RCC 7860 (cell line): ENCODE measurements at places on chromosomes 5 and 9.

DNA sequence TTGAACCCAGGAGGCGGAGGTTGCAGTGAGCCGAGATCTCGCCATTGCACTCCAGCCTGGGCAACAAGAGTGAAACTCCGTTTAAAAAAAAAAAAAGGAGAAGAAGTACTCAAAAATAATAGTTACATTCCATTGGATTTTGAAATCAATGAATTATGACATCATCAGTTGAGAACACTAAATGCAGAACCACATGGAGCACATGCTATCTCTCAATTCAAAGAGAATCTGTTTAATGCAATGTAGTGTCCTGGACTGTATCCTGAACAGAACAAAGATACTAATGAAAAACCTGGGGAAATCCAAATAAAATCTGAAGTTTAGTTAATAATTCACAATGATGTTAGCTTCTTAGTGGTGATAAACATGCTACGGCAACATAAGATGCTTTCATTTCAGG lies 20.3 kb downstream of the CDC14B start:
- no peak for DNase-seq

DNA sequence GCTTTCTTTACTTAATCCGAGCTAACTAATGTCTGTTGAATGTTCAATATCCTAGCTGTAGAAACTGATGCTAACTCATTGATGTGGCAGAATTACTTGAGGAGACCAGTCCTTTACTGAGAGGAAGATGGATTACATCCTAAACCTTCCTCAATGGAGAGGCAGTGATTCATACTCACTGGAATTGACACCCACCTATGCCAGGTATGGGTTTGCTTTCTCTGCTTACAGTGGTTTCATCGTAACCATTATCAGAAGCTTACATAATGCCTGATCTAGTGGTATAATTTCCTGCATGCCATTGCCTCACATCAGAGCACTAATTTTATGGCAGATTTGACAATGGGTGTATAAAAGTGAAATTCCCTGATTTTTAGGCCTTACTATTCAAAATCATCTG lies 384.7 kb downstream of the ANXA1 start:
- no peak for DNase-seq

DNA sequence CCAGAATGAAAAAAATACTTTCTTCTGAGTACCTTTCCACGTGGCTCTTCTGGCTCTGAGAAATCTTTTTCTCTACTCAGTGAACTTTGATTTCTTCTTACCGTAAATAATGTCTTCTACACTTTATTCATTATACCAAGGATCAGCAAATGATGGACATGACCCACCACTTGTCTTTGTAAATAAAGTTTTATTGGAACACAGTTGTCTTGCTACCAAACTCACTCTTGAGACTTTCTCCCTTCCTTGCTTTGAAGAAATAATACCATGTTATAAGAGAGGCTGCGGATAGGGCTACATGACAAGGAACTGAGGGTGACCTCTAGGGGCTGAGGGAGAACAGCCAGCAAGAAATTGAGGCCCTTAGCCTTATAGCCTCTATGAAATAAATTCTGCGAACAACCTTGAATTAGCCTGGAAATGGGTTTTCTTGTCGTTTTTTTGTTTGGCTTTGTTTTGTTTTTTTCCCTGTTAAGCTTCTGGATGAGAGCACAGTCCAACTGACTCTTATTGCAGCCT lies 212.5 kb downstream of the COMMD10 start:
- no peak for DNase-seq

DNA sequence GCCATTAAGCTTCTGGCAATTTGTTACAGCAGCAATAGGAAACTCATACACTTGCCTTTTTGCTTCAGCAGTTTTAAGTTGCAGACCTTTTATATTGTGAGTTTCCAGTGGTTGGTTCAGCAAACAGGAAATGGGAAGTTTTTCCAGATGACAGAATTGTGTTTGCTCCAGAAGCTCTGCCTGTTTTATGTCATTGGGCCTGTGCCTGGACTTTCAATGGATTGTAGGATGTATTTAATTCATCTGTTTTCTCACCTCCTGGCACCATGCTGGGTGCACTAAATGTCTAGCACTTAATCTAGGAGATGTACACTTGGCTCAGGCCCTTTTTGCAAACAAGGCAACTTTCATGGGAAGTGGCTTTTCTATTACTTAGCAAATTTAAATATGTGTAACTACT lies 100.4 kb upstream of the CLINT1 start:
- no peak for DNase-seq

DNA sequence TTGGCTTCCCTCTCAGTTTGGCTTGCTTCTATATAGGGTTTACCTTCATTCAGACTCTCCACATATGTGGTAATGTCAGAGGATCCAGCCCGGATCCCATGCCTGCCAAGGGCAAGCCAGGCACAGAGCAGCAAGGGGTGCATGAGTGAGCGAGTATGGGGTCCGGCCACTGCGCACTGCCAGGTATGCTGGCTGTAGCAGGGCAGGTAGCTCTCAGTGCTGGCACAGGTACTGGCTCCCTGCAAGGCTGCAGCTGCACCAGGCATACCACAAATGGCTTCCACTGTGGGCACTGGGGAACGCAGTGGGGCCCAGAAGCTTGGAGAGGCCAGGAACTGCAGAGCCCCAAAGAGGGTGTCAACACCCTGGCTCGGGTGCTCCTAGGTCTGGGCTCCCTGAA lies 86.2 kb downstream of the GIN1 start:
- DNase-seq, result no peak

GRCh38 chr5:152549709-152550108 lies 144.6 kb upstream of the NMUR2 start:
- no peak for DNase-seq

DNA sequence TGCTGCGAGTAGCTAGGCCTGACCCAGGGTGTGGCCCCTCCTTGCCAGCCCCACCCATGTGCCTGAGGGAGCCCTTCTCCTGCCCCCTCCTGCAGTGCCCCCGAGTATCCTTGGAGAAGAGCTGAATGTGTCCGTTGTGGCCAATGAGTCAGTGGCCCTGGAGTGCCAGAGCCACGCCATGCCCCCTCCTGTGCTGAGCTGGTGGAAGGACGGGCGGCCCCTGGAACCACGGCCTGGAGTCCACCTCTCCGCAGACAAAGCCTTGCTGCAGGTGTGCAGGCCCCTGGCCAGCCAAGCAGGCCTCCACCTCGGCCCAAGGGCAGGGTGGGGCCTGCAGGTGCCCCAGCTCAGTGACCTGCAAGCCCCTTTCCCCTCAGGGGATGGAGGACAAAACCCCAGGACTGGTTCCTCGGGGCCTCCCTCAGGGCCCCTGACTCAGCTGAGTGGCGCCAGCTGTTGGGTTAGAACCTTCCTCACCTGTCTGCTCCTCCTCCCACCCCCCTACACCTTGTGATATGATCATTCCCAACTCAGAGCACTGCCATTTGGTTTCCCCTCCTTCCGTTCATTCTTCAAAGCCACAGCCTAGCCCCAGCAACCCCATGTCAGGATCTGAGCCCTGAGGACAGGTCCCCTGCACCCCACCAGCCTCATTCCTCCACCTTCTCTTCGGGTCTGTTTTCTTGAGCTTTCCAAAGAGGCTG lies 80.0 kb upstream of the ASS1 start:
- DNase-seq, result peak; percentile 50
